Vagina (tissue), 2 donors: ENCODE measurements at places on chromosomes 6 and 20.

GRCh38 chr20:14055127-14055742 is 59.9 kb downstream of the MACROD2 start:
- no peak for DNase-seq

- no peak for DNase-seq
Measured at GRCh38 chr6:127784468-127784867, 116.4 kb downstream of the THEMIS start.

- no peak for DNase-seq
Measured at GRCh38 chr6:141550471-141550870, 582.3 kb upstream of the GJE1 start.

- DNase-seq: peak; percentile 60
Measured at GRCh38 chr20:59786801-59787537, 146.5 kb downstream of the SYCP2 start.

GRCh38 chr20:62651285-62652021 is 9.2 kb downstream of the SLCO4A1 start:
- no peak for DNase-seq

GRCh38 chr6:170099387-170099786 is 191.5 kb downstream of the DLL1 start:
- peak; percentile 56 for DNase-seq

- no peak for DNase-seq
Measured at GRCh38 chr20:43037605-43038309, 151.9 kb downstream of the PTPRT start.

- DNase-seq: no peak
Measured at GRCh38 chr6:147675281-147675680, 166.8 kb downstream of the SAMD5 start.

DNA sequence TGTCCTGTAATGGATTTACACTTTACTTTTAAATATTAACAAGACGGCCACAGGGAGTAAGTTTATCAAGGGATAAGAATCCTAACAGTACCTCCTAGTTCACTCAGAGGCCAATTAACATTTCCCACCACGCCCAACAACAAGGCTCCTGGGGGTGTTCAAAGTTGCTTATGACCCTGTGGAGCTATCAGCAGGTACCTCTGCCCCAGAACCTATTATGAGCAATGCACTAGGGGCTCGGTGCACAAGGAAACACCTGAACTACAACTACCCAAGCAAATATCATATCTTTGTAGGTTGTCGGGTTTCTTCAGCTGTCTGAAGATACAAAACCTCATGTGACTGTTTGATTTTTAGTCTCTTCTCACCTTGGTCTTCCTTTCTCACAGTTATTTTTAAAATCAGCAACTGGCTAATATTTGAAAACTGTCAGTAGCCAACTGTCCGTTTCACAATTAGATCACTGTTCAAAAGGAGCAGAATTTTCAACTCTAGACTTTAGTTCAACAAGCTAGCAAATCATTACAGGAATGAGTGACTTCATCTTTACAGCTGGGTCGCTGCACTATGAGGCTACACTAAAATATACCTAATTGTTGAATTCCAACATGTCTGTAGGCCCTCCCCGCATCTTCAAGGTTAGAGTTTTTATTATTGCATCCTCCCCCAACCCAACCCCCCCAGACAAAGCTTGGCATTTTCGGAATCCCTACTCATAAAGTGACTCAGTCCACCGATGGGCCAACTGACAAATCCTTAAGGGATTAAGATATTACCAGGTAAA is 38.1 kb downstream of the B4GALT5 start:
- DNase-seq: no peak
